Tongue (tissue), 3 donors: ENCODE measurements at places on chromosomes 5 and 9. TPM values are rescaled to one million over a fixed set of nuclear protein-coding genes. Genes with fewer than 3 reads are reported as not detected.

The ZBED3 gene
- total RNA-seq = 5.5 TPM

The SLC26A2 gene
- 20.1 TPM for total RNA-seq

The GABRB2 gene
- 0.10 TPM for total RNA-seq

The RANBP3L gene
- total RNA-seq = 8.4 TPM

The SWI5 gene
- total RNA-seq = 14.7 TPM
